ENCODE measurements at places on chromosomes 3 and 15.
A peak's percentile ranks its signal among the peaks of the same experiment; 100 is the strongest.

- DNase-seq: no peak
Measured at GRCh38 chr3:120025520-120025919, 68.7 kb downstream of the GSK3B start.

GRCh38 chr3:108946292-108947285 lies 7.1 kb downstream of the GUCA1C start:
- DNase-seq: no peak

DNA sequence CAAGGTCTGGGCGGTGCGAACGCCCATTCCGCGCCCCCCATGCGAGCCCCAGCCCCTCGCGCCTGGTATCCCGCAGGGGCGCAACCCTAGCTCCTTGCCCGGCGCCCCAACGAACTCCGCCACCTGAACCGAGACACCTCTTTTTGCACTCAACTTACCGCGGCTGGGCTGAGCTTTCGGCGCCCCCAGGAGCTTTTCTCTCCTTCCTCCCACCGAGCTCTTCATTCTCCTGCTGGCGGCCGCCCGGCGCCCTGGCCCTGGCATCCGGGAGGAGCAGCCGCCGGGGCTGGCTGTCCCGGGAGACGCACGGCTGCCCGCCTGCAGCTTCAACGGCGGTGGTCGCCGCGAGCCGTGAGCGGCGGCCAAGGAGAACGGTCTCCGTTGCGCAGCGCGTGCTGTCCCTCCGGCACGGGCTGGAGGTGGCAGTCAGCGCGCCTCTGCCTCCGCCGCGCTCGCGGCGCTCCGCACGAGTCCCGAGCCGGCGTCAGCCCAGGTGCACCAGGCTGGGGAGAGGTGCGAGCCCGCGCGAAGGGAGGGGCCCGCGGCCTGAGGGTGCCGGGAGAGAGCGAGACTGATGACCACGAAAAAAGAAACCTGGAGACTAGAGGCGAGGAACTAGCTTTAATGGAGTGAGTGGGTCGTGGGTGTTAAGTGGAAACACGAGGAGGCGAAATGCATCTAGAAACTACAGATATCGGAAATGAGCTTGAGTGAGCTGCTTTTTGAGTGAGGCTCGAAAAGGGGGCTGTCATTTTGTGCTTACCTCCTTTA lies 621.5 kb upstream of the ZNF385D start:
- no peak for DNase-seq

- DNase-seq: no peak
Measured at GRCh38 chr3:171747223-171747920, 62.9 kb downstream of the PLD1 start.

- DNase-seq: no peak
Measured at GRCh38 chr3:56976651-56977560, 83.6 kb upstream of the SPATA12 start.

DNA sequence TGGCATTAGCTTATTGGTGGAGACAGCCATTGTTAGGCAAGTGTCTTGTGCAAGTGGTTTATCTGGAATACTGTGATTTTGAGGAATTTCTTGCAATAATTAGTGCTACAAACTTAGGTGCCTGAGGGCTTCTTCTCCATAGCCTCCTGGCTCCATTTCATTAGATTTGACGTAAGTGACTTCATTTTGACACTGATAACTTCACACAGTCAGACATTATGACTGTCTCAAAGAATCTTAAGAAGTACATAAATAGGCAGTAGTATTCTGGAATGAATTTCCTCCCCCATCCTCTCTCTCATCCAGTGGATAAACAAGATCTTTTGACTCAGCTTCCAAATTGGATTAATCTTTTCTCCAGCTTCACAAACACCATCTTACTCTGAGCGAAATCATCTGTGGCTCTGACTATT lies 19.0 kb downstream of the ARL14 start:
- DNase-seq: no peak

DNA sequence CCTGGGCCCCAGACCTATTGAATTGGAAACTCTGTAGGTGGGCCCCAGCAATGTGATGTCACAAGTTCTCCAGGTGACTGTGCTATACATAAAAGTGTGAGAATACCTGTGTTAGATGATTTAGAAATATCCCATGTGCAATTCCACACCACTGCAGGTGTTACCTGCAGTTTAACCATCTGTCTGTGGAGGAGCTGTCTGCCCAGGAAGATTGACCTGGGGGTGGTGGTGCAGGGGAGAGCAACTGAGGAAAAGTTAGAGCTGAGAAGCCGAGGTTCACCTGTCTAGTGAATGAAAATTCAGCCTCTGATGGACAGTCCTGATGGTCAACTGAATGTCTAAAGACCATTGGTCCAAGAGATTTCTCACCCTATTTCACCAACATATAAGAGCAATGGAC lies 132.2 kb upstream of the SLC24A5 start:
- DNase-seq: no peak

GRCh38 chr15:61115241-61115640 lies 113.9 kb downstream of the RORA start:
- DNase-seq: no peak

- no peak for DNase-seq
Measured at GRCh38 chr15:73941044-73941443, 14.8 kb downstream of the LOXL1 start.

DNA sequence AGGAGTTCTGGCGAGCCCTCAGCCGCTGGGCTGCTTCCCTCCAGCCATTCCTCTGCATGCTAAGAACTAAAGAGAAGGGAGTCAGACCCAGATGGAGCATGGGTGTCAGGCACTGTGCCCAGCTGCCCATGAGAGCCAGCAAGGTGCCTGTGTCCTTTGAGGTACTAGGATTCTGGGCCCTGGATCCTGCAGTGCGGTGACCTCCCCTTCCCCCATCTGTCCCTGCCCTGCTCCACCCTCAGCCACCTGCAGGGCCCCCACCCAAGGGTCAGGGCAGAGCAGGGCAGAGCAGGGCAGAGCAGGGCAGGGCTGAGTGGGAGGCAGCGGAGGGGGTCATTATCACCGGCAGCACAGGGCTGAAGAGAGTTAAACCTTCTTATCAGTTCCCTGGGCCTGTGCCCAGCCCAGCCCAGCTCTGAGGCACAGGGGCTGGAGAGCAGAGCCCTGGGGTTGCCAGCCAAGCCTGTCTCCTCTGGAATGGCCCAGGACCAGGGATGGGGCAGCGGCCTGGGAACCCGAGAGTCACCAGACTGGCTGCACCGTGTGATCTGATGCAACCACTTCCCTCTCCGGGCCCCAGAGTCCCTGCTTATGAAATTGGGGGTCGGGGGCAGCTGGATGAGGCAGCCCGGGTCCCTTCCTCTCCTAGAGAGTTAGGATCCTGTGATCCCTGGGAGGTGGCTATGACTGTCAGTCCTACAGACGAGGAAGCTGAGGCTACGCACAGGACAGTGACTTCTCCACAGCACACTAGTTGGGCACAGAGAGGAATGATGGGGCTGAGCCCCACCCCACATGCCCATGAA lies 17.3 kb downstream of the ZDHHC19 start:
- peak; percentile 40 for DNase-seq

DNA sequence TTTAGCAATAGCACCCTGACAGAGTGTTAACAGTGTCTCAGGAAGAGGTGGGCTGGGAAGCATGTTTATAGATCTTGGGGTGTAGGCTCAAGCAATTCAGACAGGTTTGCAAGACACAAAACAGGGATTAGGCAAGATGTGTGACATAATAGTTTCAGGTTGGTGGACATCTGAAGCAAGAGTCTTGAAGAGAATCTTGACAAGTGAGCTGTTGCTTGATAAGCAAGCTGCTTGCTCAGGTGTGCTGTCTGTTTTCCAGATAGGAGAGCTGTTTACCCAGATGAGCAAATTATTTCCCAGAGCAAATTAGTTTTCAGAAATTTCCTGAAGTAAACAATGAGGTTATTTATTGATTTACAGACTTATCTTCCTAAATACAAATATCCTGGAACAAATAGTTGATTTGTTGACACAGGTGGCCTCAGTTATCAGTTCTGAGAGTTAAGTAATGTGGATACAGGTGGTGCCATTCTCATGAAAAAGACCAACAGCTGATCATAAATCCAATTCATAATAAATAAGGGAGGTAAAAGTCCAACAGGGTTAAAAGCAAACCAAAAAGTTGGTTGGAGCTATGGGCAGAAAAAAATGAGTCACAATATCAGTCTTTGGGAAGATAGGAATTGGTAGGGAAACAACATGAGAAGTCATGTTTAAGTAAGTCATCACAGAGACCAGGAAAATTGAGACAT lies 437.3 kb downstream of the TBL1XR1 start:
- DNase-seq: no peak

Data from AML-193 (cell line).